ENCODE measurements at places on chromosomes 6 and 20.

- no peak for DNase-seq
Measured at GRCh38 chr6:149657441-149657840, 8.9 kb upstream of the KATNA1 start.

GRCh38 chr6:105785066-105785811 is 300.9 kb upstream of the PRDM1 start:
- DNase-seq = no peak

DNA sequence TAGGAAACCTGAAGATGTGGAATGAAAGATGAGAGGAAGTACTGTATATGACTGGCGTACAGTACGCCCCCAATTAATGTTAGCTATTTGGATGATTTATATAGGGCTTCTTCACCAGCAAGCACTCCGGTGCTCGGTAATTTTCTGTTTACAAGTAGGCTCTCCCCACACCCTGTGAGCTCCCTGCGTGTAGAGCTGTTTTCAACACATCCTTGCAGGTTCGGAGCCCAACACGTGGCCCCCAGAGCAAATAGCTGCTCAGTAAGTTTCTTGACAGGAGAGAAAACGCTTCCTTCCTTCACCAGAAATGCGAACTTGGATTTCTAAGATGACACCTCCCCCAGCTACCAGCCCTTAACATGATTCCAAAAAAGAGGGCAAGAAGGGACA is 1.2 kb upstream of the RAB22A start:
- DNase-seq = no peak

- DNase-seq = no peak
Measured at GRCh38 chr6:37696841-37697662, 631 bp downstream of the MDGA1 start.

- DNase-seq = no peak
Measured at GRCh38 chr20:25077610-25078169, 4.3 kb downstream of the VSX1 start.

DNA sequence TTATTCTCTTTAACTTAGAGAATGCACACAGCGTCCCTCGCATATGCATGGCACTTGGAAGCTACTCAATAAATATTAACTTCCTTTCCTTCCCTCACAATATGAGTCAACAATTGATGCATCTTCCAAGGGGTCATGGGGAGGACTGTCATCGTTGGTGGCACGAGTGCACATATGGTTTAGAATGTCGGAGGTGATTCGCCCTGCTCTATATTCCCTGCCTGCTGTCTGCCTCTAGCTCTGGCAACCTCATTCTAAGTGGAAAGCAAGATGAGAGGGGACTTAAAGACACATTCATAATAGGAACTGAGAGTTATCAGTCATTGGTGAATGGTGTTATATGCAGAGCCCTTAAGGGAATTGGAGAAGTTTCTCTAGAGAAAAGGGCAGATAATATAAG is 44.6 kb downstream of the MAK start:
- no peak for DNase-seq

DNA sequence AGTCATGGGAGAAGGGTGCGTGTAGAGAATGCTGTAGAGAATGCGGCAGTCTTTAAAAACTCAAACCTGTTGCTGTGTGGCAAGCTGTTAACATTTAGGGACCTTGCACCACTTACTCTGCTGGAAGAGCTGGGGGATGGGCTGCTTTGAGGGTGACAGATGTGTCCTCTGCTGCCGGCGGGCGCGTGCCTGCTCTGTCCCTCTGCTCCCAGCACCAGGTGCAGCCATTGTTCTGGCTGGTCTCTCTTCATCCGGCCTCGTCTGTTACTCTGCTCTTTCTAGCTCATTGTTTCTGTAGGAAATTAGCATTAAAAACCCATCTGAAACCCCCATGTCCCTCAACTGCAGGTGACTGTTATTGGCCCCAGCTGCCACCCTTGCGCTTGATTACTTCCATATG is 78.5 kb downstream of the CBFA2T2 start:
- DNase-seq = peak; percentile 88

DNA sequence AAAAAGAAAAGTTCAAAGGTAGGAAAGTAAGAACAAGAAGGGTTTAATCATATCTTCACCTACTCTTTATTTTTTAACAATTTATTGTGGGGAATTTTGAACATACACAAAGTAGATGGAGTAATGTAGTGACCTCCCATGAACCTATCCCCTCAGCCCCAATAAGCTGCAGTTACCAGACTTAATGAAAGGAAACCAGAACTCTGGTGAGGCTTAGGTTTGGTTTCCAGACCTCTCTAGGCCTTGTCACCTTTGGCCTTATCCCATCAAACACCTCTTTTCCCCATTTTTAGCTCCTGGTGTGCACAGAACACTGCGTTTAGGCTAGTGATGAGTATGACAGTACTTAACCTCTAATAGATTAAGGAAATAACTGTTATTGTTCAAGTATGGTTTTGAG is 42.0 kb downstream of the CBFA2T2 start:
- no peak for DNase-seq

DNA sequence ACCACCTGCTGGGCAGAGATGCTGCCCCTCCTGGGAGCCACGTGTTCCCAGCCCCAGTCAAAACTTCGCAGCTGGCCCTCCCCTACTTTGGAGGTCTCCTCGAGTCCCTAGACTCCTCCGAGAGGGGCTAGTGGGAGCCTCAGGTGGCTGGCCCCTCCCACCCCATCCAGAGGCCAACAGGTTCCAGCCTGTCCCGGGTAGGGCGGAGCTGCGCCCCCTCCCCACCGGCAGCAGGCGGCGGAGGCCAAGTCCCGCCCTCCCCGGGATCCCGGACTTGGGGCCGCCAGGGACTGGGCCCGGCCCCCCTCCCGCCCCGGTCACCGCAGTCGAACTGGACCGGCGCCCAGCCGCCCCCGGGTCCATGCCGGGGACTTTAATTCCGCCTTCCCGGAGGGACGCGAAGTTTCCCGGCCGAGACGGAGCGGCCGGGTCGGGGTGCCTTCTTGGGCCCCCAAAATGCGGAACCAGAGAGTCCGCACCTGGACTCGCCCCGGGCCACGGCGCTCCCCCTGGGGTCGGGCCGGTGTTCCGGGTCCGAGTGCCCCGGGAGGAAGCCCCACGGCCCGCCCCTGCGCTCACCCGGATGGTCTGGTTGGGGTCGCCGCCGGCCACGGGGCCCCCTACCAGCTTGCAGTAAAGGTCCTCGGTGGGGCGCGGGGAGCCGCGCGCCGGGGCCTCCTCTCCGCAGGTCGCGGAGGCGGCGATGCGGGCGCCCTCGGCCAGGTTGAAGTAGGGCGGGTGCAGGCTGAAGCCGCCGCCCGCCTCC is 559 bp downstream of the LAMA5 start:
- DNase-seq = no peak

DNA sequence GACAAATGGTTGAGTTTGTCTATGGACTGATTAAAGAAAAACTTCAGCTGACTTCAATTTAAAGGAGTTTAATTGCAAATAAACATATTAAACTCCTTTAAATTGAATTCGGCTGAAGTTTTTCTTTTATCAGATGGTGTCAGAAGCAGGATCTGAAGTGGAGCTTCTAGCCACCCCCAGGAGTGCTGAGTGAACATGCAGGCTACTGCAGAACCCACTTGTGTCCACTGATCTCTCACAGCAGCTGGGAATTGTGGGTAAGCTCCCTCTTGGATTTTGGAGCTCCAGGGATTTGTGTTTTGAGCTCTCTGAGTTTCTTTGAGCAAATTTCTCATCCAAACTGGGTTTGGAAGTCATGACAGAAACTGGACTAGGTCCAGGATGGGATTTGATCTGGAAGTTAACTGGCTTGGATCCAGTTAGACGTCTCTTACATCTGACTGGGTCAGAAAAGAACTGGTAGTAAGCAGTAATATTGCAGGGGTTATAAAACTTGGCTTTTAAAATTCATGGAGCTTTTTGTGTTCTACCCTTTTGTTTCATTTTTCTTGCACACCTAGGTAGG is 95.8 kb upstream of the UST start:
- DNase-seq = no peak
